Activated T-helper 1 cell treated with anti-CD3 and anti-CD28 coated beads, Interleukin-2, amount 50 U/mL, for 16 hours (primary cell): ENCODE measurements at places on chromosomes 4 and X.

- DNase-seq, result no peak
Measured at GRCh38 chr4:18388039-18388438, 366.5 kb upstream of the LCORL start.

DNA sequence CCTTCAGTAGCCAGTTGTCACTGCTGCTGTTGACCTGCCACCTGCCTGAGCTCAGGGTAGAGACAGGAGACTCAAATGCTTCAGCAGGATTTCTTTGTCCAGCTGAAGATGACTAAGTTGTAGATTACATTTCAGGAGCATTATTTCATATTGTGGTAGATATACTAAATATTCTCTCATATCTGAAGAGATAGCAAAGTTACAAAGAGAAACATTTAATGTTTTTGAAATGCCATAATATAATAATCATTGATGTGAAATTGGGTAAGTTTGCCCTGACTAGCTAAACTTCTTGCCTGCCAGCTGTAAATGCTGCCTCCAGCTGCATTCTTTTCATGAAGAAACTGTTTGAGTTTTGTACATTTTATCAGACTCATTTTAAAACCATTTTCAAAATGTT, 247.6 kb upstream of the CNKSR2 start:
- DNase-seq, result no peak

DNA sequence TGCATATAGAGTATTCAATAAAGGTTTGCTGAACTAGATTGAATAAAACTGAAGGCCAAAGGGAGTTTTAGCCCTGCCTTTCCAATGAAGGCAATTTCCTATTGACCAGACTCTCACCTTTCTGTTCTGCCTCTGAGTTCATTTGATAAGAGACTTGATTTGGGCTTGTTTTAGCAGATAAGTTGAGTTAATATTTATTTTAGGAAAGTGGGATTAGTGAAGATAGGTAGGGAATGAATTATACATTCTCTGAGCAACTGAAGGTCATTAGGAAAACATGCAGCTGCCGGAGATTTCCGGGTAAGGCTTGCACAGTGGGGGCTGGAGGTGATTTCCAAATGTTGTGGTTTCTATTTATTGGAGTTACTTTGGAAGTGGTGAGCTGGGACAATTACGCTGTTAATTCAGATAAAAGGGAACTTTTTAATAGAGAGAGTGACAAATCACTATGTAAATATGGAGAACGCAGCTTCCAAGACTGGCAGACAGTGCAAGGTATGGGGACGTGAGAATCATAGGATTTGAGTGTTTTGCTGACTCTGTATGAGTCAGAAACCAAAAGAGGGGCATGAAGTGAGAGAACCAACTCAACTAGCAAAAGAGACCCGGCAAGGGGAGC, 553.6 kb upstream of the BOD1L1 start:
- no peak for DNase-seq

- DNase-seq, result no peak
Measured at GRCh38 chr4:61298178-61298740, 98.1 kb downstream of the ADGRL3 start.

GRCh38 chrX:50459615-50460014, 11.0 kb downstream of the DGKK start:
- no peak for DNase-seq

- DNase-seq, result no peak
Measured at GRCh38 chr4:128840711-128841318, 31.3 kb downstream of the JADE1 start.

DNA sequence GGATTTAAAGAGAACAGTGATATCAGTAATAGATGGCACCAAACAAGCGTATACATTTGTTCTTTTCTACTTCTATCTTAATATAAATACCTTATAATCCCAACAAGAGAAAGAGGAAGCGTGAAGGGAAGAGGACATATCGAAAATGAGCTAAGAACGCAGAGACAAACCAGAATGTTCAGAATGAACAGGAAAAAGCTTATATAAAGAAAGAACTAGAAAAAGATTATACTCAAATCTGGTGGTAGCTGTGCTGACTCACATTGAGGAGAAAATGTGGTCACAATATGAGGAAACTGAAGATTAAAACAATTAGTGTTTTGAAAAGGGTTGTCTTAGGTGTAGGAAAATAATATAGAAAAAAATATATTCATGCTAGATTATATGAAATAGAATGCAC, 2.0 kb upstream of the GPR34 start:
- DNase-seq, result no peak

- DNase-seq, result no peak
Measured at GRCh38 chrX:48787505-48788443, 1.4 kb downstream of the GATA1 start.

DNA sequence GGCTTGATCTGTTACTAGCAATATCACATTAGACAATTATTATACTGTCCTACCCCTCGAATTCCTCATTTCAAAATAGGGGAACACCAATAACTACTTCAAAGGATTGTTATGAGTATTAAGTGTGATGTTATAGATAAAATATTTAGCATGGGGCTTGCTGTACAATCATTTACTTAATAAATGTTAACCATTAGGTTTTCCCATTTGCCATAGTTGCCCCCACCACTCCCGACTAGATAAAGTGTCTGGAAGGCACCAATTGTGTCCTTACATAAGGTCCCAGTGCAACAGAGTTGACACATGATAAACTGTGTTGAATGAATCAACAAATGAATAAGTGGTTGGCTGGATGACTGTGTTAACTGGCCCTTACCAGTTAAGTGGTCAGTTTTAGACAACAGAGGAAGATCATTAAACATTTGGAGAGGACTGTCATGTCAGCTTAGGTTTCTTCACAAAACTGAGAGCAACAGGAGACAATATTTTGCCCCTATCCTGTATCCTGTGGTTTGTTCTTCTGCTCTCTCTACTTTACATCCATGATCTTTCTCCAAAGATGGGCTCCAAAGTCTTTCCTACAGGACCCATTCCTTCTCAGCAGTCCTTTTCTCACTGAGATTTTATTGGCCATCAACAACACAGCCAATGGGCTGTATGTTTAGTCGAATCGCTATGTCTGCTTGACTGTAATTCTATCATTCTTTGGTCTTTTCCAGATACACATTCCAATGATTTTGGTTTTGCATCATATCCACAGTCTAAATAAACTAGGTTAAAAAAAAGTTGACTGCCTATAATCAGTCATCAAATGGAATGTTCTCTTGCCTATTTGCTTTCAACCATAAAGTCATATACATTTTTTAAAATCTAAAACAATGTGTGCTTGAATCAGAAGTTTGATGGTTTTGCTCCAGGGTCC, 74.4 kb downstream of the RNF150 start:
- DNase-seq, result no peak

DNA sequence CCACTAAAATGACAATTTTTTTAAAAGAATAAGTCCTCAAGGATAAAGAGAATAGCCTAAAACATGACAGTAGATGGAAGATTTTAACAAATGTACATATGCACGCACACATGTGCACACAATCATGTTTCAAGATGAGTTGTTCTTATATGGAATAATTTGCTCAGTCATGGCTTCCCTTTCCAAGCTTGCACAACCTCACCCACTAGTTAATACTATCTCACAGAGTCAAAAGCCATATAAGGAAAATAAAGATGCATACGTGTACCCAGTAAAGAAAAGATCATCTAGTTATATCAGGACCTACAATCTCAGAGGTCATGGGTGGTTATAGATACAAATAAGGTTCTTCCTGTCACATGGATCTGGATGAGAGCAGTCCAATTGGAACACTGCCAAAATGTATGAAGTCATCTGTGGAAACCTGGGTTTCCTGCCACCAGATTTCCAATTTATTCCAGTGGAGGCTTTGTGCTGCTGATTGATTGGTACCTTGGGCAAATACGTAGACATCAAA, 56.1 kb downstream of the FAM13A start:
- no peak for DNase-seq

DNA sequence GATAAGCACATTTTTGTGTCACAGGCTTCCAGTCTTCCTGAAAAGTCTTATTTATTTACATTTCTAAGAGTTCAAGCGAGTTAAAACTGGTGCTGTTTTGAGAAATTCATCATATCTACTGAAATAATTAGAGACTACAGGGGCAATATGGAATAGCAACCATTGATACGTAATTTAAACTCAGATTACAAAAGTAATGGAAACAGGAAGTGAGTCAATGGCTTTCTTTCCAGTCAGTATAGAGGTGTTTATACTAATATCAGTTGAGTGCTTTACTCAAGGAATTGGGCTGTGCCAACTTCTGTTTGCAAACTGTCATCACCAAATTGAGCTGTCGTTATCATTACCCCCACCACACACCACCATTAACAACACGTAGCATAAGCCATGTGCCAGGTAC, 222.7 kb downstream of the COL25A1 start:
- DNase-seq, result no peak

DNA sequence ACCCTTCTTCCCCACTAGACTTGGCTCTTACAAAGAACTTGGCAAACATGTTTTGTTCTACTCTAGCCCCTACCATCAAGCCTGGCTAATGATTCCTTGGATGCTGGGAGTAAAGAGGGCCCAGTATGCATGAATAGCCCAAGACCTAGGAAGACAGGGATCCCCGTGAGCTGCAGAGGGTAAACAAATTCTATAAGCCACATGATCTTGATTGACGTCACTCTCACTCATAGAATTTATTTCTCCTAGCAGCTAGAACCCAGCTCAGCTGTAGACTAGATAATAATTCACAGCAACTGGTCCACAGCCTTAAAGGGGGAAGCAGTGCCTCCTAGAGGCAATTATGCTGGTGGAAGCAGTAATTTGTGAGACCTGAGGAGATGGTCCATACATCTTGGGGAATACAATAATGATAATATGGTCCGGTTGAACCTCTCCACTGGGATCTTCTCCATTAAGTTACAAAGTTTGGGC, 16.1 kb upstream of the USO1 start:
- no peak for DNase-seq

DNA sequence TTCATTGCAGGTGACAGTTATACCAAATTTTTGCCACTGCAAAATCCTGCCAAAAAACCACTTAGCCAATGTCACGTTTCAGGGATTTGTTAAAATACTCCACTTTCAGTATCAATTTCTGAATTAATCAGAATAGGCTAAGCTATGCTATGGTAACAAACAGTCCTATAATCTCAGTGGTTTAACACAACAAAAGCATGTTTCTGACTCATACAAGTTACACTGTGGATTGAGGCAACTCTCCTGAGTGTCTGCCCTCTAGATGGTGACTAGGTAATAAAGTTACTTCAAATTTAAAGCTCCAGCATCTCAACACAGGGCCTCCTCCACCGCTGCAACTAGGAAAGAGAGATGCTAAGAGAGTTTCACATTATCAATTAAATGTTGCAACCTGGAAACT, 23.0 kb upstream of the RADX start:
- no peak for DNase-seq

DNA sequence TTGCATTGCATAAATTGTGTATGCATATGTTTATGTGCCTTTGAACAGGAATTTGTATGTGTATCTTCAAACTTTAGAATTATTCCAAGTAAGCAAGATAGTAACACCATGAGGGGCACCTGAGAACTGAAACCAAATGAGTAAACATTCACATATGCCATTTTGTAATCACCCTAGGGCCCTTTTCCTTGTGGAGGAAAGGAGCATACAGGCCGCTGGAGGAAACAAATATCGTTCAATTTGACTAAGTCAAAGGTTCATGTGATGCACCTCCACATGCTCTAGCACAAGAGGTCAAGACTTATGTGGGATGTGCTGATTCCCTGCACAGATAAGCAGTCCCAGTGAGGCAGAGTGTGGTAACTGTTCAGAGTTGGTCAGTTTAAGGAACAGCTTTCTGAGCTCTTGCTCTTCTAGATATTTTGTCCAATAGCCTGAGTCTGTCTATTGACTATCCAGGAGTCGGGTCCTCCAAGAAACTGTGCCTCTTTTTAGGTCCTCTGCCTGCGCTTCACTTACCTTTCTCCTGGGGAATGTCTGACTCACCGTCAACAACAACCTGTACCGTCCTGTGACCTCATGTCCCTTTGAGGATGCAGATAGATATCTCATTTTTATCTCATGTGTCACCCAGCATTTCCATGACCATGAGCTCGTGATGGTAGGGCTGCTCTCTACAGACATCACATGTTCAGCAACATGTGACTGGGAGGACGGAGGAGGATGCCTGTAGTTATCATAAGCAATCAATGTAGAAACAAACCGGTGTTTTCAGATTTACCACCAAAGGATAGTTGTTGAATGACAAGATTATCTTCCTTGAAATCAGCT, 196.9 kb downstream of the NWD2 start:
- no peak for DNase-seq

GRCh38 chr4:101356928-101357327, 9.6 kb upstream of the PPP3CA start:
- no peak for DNase-seq

- DNase-seq, result no peak
Measured at GRCh38 chr4:143404555-143404954, 67.9 kb downstream of the GAB1 start.

DNA sequence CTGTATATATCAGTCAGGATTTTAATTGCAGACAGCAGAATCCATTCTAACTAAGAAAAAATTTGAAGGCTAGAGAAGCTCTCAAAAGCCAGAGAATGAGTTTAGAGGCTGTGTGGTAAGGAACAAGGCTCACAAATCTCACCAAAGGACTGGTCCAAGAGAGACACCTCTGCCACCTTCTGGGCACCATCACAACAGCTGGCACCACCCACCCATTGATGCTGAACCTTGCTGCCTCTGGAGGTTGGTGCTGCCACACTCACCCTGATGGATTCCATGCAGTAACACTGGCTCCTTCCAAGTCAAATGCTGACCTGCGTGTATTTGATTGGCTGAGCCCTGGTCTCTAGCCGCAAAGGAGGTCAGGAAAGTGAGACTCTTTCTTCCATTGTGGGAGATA, 100.8 kb downstream of the BEND2 start:
- no peak for DNase-seq

GRCh38 chr4:181525634-181526033, 717.6 kb upstream of the TENM3 start:
- no peak for DNase-seq

DNA sequence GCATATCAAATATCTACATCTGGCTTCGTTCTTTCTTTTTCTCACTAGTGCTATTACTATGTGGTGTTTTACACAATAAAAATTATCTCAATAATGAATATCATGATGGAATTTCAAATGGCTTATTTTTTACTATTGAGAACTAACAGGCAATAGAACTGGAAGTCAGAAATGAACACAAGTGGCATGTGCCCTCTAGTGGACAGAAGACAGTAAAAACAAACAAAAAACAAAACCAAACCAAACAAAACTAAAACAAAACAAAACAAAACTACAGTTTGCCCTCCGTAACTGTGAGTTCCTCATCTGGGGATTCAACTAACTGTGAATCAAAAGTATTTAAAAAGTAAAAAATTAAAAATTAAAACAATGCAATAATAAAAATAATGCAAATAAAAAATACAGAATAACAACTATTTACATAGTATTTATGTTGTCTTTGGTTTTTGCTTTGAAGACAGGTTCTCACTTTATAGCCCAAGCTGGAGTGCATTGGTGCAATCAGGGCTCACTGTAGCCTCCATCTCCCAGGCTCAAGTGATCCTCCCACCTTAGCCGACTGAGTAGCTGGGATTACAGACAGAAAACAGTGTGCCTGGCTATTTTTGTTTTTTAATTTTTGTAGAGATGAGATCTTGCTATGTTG, 195.6 kb upstream of the TACR3 start:
- DNase-seq, result no peak
